ENCODE measurements at places on chromosomes 4 and X.

DNA sequence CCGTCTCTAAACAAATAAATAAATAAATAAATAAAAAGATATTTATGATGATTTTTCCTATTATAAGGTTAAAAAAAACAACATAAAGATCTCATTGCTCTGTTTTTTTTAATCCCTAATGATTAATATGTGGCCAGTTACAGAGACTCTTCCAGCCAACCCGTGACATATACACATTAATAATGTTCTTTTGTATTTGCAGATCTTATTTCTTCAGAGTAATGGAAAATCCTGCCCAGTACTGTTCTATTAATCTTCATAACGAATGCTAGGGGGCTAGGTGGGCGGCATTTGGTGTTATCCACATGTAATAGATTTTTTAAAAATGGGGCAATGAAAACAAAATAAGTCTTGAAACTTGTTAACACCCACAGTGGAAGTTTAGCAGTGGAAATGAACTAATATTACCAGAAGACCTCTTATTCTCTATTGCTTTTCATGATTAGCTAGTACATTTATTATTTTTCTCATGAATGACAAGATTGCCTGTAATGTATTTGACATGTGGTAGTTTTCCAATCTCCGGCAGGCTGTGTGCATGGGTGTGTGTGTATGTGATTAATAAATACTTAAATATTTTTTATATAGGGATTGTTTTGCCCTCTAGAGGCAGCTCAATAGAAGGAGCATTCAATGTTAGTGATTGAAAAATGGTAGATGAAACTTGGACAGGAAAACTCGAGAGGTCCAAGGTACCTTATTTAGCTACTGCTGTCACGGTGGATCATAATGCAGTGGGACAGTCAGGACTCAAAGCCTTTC, 457.4 kb downstream of the IL1RAPL1 start:
- DNase-seq, result no peak

GRCh38 chr4:143207555-143207954, 22.8 kb downstream of the USP38 start:
- no peak for DNase-seq

GRCh38 chr4:7070729-7071511, 3.1 kb upstream of the GRPEL1 start:
- peak; percentile 81 for DNase-seq

DNA sequence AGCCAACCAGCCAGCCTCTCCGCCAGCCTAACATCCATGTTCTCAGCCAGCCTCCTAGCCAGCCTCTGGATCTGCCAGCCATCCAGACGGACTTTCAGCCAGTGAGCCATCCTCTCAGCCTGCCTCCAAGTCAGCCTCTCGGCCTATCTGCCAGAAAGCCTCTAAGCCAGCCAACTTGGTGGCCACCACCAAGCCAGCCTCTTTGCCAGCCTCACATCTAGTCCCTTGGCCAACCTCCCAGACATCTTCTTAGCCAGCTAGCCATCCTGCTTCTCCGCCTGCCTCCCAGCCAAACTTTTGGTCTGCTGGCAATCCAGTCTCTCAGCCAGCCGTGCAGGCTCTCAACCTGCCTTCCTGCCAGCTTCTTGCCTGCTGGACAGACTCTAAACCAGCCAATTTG, 16.4 kb upstream of the ARAP2 start:
- no peak for DNase-seq

GRCh38 chrX:101605146-101605545, 12.7 kb downstream of the ARMCX6 start:
- DNase-seq, result no peak

- DNase-seq, result no peak
Measured at GRCh38 chrX:119817130-119817690, 25.8 kb upstream of the RPL39 start.

GRCh38 chrX:150934453-150934852, 36.0 kb upstream of the CD99L2 start:
- DNase-seq, result no peak

DNA sequence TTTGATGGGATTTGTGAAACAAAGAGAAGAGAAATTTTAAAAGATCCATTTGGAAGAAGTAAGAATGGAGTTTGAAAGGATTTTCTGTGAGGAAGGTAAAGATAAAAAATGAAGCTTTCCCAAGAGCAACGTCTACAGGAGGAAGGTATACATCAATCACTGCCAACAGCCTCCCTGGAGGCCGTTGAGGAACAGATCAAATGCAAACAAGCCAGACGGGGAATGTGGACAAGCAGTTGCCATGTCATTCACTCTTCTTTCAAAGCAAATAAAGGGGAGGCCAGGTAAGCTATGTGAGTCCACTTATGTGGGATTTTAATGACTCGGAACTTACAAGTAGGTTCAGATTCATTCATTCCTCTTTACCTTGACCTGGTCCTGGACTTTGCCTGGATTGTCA, 1020.5 kb upstream of the AGA start:
- no peak for DNase-seq

GRCh38 chr4:139241086-139241783, 38.8 kb downstream of the MGARP start:
- DNase-seq, result no peak

DNA sequence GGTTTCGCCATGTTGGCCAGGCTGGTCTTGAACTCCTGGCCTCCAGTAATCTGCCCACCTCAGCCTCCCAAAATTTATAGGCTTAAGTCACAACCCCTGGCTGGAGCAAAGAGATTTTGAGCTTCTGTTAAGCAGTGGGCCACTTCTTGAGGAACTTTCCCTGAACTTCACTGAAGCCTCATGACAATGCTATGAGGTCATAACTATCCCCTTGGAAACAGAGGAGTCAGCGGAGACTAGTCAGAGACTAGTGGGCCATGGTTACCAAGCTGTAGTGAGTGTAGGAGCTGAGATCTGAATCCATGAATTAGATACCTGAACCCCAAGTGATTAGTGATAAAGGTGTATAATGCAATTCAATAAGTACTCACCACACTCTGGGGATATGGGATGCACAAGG, 145.1 kb upstream of the MSX1 start:
- no peak for DNase-seq

DNA sequence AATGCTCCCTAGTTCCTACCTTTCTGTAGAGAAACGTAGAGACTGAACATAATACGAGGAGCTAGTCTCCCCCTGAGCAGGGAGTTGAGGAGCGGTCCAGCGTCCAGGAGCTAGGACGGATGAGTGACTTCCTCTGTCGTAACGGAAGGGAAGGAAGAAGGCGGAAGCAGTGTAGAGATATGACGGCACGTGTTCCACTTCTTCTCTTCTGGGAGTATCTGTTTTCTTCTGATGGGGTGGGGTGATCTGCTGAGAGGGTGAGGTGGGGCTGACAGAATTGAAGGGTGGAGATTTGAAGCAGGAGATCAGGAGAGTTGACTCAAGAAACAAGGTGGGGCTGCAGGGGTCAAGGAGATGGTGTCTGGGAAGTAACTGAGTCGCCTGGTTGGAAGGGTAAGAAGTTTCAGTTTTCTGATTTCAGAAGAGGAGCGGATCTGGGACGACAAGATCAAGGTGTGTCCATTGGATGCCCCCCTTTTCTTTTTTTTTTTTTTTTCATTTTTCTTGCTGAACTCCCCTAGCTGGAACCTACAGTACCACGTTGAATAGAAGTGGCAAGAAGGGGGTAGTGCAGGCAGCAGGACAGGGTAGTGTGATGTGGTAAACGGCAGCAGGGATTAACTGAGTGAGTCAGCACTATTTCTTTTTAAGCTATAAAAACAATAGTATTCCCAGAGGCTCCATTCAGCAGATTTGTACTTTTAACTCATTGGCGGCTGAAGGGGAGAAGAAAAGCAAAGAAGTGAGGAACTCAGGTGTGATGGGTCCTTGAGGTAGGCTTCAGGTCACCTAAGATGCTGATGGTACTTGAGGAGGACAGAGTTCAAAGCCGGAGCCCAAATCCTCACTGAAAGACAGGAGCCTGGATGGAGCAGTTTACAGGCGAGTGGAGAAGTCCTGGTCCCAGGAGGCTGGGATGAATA, 50.8 kb upstream of the SETD7 start:
- DNase-seq, result no peak

- no peak for DNase-seq
Measured at GRCh38 chr4:6891436-6892170, 18.0 kb upstream of the TBC1D14 start.

DNA sequence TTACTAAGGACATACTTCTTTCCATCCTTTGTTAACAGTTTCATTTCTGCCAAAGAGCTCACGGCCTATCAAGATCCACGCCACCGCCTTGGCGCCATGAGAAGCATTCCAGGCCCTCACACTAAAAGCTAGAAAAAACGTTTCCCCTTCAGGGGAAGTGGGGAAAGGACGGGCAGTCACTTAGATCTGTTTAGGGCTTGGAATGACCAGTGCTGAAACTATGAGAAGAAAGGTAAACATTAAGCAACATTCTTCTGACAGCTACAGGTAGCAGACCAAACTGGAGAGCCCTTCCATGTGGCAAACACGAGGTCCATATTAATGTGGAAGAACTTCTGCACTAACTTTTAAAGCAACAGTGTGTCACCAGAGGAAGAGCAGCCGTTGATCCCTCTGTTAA, 146.7 kb downstream of the SH3KBP1 start:
- DNase-seq, result no peak

GRCh38 chr4:96913441-96914080, 1073.7 kb downstream of the PDHA2 start:
- DNase-seq, result no peak

DNA sequence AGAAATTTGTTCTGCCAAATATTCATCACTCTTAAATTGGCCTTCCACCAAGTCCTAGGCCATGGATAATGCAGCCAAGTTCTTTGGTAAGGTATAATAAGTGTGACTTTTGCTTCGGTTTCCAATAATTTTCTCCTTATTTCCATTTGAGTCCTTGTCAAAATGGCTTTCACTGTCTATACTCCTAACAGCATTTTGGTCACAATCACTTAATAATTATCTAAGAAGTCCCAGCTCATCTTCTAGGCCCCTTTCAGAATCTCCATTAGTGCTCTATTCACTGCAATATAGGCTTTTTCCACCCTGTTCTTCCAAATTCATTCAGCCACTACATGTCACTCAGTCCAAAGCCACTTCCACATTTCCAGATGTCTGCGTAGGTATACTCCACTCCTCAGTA, 51.0 kb upstream of the SPIN4 start:
- no peak for DNase-seq

DNA sequence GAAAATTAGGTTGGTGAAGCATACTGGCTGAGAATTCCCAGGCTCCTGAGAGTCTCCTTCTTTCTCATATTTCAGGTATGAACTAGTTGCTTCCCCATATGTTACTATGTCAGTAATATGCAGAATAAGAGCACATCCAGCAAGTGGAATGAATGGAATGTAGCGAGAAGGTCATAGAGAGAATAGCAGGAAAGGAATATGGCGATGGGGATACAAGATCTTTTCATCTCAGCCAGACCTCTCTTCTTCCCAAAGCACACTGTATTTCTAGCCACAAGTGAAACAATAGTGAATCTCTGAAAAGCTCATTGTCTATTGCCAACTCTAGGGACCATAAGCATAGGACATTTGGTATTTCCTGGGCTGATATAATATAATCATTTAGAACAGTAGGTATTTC, 54.6 kb upstream of the MMAA start:
- DNase-seq, result no peak

DNA sequence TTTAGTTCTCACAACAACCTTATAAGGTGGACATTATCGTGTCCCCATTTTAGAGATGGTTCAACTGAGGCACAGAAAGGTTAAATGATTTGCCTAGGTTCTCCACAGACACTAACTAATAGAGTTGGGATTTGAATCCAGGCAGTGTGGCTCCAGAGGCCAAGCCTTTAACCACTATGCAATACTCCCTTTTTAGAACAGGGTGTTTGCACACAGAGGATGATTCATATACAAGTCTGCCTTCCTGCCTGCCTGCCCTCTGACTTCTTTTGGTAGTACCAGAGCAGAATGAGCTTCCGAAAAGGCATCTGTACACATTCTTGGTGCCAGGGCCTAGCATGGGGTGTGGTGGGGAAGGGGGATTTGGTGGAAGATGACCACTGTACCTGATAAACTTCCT, 150.8 kb upstream of the ARHGEF9 start:
- DNase-seq, result no peak

GRCh38 chrX:148459343-148459742, 41.1 kb upstream of the AFF2 start:
- DNase-seq, result no peak

DNA sequence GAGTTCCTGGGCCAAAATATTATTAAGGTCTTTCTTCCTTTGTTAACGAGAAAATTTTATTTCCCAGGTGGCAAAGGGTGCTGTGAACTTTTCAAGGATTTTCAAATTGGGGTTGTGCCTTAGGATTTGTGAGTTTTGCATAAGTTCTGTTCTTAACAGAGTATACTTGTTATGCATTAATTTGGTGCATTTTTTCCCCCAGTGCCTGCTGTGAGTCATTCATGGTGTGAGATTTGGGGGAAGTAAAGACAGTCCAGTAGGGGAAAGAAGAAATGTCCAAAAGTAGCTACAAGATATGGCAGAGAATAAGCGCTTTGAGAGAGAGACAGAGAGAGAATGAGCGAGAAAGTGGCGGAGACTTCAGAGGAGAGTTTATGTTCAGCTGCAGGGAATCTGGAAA, 239.2 kb downstream of the ARHGAP10 start:
- DNase-seq, result no peak

- no peak for DNase-seq
Measured at GRCh38 chr4:181618038-181618618, 625.1 kb upstream of the TENM3 start.

DNA sequence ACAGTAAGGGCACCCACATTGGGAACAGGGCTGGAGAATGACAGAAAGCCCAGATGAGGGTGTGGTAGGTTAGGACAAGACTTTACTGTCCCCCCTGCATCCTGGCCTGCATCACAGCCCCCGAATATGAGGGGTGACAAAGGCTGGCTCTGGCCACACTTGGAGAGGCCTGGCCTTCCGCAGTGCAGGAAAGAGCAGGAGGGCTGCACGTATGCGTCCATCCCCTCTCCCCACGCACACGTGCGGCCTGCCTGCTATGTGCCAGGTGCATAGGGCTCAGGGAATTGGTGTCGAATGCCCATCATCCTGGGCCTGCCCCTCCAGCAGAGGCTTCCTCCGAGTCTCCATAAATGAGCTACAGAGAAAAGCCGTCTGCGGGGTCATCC, 80.5 kb downstream of the ABLIM2 start:
- DNase-seq, result no peak

- DNase-seq, result no peak
Measured at GRCh38 chr4:40200875-40201801, 4.3 kb downstream of the RHOH start.

- DNase-seq, result no peak
Measured at GRCh38 chrX:115284877-115285276, 4.6 kb upstream of the LUZP4 start.

GRCh38 chrX:39726771-39727170, 371.0 kb downstream of the BCOR start:
- DNase-seq, result no peak

GRCh38 chr4:153465140-153465539, 1.0 kb upstream of the TMEM131L start:
- no peak for DNase-seq

DNA sequence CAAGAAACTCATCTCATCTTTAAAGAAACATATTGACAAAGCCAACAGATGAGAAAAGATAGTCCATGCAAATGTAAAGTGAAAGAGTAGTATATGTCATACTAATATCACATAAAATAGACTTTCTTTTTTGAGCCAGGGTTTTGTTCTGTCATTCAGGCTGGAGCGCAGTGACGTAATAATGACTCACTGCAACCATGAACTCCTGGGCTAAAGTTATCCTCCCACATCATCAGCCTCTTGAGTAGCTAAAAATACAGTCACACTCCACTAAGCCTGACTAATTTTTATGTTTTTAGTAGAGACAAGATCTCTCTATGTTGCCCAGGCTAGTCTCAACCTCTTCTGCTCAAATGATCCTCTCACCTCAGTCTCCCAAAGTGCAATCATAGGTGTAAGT, 51.8 kb upstream of the TRAM1L1 start:
- no peak for DNase-seq

- DNase-seq, result no peak
Measured at GRCh38 chr4:40280586-40280985, 54.5 kb upstream of the CHRNA9 start.

Data from effector CD8-positive, alpha-beta T cell (primary cell).